ENCODE measurements at places on chromosomes 6 and 20.

DNA sequence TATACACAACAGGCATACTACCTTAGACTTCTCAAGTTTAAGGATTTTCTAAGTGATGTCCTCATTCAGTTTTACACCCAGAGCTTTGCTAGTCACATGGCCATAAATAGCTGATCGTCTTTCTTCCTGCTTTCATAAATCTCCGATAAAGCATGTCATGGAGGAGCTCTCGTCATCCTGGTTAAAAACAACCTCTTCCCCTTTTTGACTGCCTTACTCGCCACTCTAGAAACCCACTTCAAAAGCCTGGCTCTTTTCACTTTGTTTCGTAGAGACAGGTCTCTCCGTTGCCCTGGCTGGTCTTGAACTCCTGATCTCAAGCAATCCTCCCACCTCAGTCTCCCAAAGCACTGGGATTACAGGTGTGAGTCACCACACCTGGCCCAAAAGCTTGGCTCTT, 67.0 kb upstream of the SMIM29 start:
- DNase-seq, result no peak

- DNase-seq, result no peak
These were observed 31.9 kb upstream of the FABP7 start for GRCh38 chr6:122747573-122747972.

- no peak for DNase-seq
These were observed 17.4 kb upstream of the PLCB4 start for GRCh38 chr20:9051508-9051907.

DNA sequence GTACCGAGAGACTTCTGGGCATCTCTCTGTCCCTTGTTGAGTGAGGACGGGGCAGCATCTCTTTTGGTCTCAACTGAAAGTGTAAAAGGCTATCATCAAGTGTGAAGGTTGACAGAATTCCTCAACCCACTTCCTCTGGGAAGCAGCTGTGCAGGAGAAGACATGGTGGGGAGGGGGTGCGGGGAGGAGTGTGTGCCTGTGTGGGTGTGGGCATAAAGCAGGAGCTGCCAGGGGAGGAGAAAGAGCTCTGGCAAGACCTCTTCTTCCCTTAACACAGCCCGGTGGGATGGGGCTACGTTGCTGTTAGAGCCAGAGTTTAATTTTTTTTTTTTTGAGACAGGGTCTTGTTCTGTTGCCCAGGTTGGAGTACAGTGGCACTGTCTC, 31.8 kb downstream of the CPXM1 start:
- no peak for DNase-seq

- no peak for DNase-seq
These were observed 55.1 kb downstream of the KIAA0408 start for GRCh38 chr6:127404133-127404532.

GRCh38 chr20:57322476-57322875, 7.1 kb upstream of the SPO11 start:
- no peak for DNase-seq

GRCh38 chr6:90530882-90531281, 56.0 kb downstream of the MAP3K7 start:
- DNase-seq, result no peak

GRCh38 chr6:148307405-148307804, 35.2 kb upstream of the SASH1 start:
- no peak for DNase-seq

DNA sequence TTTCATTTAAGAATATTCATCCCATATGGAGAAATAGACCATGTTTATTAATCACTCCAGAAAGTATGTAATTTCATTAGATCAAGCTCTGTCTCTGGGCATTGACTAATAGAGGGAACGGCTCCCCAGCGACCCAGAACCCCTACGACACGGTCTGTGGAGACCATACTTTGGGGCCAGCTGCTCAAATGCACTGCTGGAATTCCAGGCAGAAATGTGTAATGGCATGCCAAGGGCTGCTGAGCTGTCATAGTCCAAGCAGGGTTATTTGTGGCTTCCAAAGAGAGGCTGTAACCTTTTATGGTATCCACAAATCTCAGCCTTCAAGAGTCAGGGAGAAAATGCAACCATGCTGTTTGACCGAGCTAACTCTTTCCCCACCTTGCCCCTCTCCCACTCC, 755.8 kb downstream of the DHX35 start:
- no peak for DNase-seq

GRCh38 chr6:163417595-163417994, 3.1 kb downstream of the QKI start:
- DNase-seq, result no peak

- DNase-seq, result no peak
These were observed 1.3 kb downstream of the KCNQ2 start for GRCh38 chr20:63471002-63471716.

DNA sequence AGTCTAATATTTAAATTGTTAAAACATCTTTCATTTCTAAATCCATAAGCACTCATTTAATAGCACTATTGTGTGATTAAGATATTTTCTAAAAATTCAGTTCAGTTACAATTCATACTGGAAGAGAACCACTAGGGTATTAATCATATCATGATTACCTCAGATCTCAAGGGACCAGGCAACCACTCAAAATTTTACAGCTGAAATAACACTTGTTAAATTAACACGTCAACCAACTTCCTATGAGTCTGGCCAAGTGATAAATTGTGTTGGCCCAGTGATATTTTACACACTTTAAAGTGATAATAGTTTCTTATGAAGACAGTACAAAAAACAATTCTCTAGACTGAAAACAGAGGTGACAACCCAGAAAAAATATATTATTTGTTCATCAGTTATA, 869.0 kb upstream of the ADGRB3 start:
- DNase-seq, result no peak

DNA sequence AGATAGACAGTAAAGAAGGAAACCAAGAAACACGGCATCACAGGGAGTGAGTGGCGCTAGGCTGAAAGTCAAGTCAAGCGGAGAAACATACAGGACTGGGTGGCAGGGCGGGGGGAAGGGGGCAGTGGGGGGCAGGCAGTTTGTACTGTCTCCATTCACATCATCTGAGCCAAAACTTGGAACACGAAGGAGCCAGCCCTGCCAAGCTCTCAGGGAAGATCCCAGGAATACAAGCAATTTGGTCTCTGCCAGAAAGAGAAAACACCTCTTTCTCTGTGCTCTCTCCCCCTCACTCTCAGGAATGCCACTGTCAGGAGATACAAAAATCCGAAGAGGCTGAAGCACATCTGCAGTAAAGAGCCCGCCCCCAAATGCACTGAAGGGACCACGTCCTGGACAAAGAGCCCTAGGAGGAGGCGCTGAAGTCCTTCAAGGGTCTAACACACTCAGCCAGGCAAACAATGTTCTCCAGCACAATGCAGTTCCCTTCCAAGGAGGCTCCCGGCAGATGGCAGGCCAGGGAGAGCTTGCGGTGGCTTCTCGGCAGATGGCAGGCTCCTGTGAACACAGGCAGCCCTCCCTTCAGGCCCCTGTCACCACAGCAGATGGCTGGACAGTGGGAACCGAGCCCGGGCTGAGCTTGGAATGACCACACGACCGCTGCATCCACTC, 90.0 kb downstream of the ATP9A start:
- DNase-seq, result peak; percentile 66

GRCh38 chr20:63580796-63581461, 6.9 kb upstream of the HELZ2 start:
- DNase-seq, result no peak

GRCh38 chr6:169074526-169074925, 179.1 kb downstream of the THBS2 start:
- DNase-seq, result no peak

GRCh38 chr6:88663801-88664200, 299.6 kb downstream of the RNGTT start:
- DNase-seq, result no peak

- no peak for DNase-seq
These were observed 429.6 kb downstream of the BCKDHB start for GRCh38 chr6:80535914-80536565.

DNA sequence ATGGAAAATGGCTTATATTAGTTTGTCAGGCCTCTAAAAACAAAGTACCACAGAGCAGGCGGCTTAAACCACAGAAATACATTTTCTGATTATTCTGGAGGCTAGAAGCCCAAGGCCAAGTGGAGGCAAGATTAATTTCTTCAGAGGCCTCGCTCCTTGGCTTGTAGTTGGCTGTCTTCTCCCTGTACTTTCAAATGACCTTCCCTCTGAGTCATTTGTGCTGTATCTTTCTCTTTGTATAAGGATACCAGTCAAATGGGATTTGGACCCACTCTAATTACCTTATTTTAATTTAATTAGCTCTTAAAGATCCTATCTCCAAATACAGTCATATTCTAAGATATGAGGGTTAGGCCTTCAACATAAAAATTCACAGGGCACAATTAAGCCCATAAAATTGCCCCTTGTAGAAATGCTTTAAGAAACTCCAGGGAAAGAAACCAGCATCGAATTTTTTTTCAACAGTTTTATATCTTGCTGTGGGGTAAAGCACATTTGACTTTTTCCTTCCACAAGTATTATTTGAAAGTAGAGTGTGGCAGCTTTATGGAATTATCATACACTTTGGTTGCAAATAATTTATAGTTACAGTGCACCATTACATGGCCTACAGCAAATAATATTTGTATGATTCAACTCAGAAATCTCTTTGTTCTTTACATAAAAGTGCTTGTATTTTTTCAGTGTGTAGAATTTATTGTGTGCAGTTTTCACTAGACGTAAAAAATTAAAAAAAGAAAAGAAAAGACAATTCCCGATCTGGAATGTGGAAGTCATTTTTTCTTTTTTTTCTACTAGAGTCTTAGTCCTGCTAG, 706.1 kb downstream of the KIF16B start:
- no peak for DNase-seq

GRCh38 chr6:15343490-15344191, 97.8 kb downstream of the JARID2 start:
- DNase-seq, result no peak

- peak; percentile 81 for DNase-seq
These were observed 19.2 kb downstream of the MCUR1 start for GRCh38 chr6:13795041-13795750.

DNA sequence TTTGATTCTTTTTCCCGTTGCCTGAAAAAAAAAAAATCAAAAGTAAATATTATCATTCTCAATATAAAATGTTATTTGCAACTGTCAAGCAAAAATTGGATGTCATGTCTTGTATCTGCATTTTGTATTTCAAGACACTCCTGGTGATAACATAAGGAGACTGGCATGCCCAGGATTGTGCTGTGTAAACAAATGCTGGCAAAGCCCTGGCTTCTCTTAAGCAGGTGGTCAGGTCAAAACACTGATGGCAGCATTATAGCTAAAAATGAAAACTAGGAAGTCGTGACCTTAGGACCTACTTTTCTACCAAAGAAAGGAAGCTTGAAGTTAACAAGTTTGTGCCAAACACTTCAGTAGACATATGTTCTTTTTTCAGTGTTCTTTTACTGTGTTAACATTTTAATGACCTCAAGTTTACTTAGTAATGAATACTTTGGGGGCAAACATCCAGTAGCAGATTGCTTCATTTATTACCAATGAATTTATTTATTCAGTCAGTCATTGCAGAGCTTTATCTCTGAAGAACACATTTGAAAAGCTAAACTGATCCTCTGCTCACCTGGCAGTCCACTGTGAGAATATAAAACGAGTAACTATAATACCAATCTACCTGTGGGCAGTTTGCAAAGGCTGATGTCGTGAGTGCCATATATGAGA, 243.1 kb upstream of the FLRT3 start:
- DNase-seq, result no peak

- no peak for DNase-seq
These were observed 53.6 kb upstream of the FYN start for GRCh38 chr6:111926731-111927302.

GRCh38 chr6:86192123-86192522, 549.4 kb upstream of the SYNCRIP start:
- DNase-seq, result no peak

DNA sequence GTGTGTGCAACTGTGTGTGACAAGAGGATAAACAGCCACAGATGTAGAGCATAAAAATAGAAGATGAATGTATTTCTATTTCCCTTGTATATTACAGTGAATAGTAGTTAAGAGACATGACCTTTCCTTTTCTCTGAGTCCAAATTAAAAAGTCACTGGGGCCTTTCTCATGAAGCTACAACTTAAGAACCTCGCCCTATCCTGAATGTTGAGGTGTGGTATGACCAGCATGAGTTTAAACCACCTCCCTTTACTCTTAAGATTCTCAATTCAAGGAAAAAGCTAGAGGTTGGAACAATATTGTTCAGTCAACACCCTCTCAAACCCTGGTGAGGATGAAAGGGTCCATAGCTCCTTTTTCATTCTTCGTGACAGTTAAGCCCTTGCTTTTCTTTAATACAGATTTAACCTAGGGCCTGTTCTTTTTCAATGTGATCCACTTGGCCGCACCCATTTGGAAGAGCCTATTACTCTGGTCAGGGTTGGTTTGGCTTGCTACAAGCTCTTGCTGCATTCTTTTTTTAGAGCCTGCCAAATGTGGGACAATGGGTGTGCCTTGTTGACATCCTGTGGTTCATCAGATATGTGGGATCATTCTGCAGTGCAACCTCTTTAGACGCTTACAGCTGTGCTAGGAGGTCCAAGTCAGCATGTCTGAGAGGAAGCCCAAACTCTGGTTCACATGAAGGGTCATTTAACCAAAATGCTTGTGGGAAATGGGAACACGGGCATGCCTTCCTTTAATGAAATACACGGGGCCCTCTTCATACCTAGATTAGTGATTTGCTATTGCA, 290.0 kb downstream of the HAO1 start:
- no peak for DNase-seq

- no peak for DNase-seq
These were observed 41.4 kb downstream of the CBFA2T2 start for GRCh38 chr20:33531047-33531877.

GRCh38 chr6:126444659-126445273, 104.9 kb downstream of the CENPW start:
- DNase-seq, result no peak

GRCh38 chr6:119339941-119340456, 9.6 kb downstream of the MAN1A1 start:
- no peak for DNase-seq

DNA sequence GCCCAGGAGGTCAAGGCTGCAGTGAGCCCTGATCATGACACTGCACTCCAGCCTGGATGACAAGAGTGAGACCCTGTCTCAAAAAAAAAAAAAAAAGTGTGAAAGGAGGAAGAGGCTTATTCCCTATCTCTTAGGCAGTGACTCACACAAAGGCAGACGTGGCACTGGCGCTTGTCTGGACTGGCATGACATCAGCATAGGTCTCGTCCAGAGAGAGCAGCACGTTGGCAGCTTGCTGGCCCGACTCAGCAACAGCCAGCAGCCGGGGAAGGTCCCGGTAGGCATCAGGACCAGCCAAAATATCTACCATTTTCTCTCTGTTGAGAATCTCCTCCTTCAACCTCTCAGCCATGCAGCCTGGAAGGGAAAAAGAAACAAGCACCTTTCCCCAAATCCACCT, 14.1 kb downstream of the CDK5RAP1 start:
- DNase-seq, result peak; percentile 74

GRCh38 chr6:169810066-169810989, 58.9 kb downstream of the ERMARD start:
- no peak for DNase-seq

- no peak for DNase-seq
These were observed 152.8 kb downstream of the TMEM200A start for GRCh38 chr6:130518588-130518987.

Data from right cardiac atrium (tissue), 5 donors.